ENCODE measurements at places on chromosomes 7 and 10.

DNA sequence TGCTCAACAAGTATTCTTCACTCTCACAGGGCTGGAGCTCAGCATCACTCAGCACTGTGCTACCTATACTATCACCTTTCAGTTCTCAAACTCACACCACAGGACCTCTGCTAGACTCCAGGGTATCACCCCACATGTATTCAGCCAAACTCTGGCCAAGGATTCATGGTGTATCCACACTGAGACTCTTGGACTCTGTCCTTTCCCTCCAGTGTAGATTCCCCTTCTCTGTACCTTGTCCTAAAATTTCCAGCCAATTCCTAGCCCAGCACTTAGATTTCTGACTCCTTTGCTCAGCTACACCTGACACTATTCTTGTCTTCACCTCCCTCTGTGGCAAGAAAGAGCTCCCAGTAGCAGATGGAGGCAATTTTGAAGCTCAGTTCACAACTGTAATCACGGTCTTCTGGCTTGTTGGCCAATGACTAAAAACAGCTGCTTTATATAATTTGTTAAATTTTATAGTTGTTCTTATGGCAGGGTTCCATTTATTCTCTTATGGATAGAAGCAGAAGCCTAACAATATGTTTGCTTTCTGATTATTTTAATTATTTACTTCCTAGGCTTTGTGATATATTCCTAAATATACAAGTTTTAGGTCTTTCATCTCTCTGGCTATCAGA, 258.8 kb downstream of the THSD7A start:
- H3K27ac ChIP-seq, result no peak overlapping the region
- H3K27me3 ChIP-seq, result no peaks in the 10 kb centered on the region
- DNase-seq, result no peak

DNA sequence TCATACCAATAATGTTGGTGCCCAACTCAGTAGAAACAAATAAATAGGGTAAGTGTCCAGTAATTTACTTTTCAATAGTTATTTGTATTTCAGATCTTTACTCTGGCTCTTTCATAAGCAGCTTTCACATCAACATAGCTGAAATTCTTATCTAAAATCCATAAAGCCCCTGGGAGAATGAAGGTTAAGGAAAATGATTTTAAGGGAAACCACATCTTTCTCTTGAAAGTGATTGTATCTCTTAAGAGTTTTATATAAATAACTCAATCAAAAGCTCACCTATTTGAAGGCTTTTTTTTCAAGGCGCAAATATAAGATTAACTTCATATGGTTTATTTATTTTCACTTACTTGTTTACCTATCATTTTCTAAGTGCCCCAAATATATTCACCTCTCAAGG, 324.4 kb downstream of the HGF start:
- H3K27ac ChIP-seq, result no peak overlapping the region
- no peaks in the 10 kb centered on the region for H3K4me1 ChIP-seq
- no peak for DNase-seq
- no peaks in the 10 kb centered on the region for H3K27me3 ChIP-seq

DNA sequence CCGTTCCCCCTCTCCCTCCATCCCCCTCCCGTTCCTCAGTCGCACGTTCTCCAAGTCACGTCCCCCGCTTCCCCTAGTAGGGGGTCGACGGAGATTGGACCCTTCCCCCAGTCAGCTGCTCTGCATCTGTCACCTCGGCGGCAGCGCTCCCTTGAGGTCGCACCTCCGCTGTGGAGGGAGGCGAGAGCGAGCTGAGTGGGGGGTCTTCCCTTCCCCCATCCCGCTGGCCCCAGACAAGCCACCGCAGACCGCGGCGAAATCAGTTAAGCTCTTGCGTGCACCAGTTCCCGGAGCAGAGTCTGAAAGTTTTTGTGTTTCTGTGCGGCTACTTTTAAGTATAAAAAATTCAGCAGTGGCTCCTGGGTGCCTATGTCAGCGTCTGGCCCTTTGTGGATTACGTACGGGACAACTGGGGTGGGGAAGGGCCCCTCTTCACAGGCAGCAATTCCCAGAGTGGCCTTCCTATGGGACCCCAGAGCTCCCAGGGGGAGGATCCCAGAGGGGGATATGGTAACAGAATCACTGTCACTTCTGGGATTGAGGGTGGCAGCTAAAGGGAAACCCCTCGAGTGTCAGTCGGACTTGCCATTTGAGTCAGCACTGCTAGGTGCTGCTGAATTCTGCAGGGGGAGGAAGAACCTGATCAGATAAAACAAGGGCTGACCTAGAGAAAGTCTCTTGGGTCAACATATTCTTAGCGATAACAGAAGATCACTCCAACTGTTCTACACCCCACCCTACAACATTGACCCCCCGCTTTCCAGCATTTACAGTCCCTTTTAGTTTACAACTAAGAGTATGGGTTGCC, 12.5 kb upstream of the DDIT4 start:
- DNase-seq, result peak; percentile 81
- no peaks in the 10 kb centered on the region for H3K36me3 ChIP-seq
- H3K4me1 ChIP-seq, result peaks cover 48% of the 10 kb centered on the region
- no peaks in the 10 kb centered on the region for H3K27me3 ChIP-seq

DNA sequence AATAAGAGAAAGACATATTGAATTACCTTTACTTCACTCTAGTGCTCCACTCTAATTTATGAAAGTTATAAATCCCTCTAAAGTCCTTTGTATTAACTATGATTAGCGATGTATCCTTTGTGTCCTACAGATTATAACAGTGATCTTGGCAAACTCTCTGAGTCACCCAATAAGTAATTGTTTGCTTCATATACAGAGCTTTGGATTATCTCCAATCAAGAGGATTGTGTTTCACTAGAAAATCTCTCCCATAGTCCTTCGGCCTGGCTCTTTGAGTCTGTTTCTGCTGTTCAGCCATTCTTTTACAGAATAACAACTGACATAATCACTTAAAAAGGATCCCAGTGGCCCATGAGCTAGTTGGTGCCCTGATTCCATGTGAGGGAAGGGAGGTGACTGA, 9.5 kb downstream of the LMOD2 start:
- H3K27me3 ChIP-seq, result peaks cover 6% of the 10 kb centered on the region
- H3K36me3 ChIP-seq, result no peaks in the 10 kb centered on the region
- H3K4me3 ChIP-seq, result no peak overlapping the region
- H3K27ac ChIP-seq, result no peak overlapping the region
- no peak for DNase-seq

- H3K4me1 ChIP-seq, result peaks cover 35% of the 10 kb centered on the region
- no peaks in the 10 kb centered on the region for H3K27me3 ChIP-seq
- H3K27ac ChIP-seq, result peak within 1 kb of the TSS; percentile 99
- peaks cover 51% of the 10 kb centered on the region for H3K36me3 ChIP-seq
- H3K4me3 ChIP-seq, result peak within 1 kb of the TSS; percentile 91
Observed at GRCh38 chr10:3784510-3785250, at the start of gene KLF6. KLF6 (minus strand) TSS chr10:3785209; CDS start chr10:3785014, 195 bp downstream.

DNA sequence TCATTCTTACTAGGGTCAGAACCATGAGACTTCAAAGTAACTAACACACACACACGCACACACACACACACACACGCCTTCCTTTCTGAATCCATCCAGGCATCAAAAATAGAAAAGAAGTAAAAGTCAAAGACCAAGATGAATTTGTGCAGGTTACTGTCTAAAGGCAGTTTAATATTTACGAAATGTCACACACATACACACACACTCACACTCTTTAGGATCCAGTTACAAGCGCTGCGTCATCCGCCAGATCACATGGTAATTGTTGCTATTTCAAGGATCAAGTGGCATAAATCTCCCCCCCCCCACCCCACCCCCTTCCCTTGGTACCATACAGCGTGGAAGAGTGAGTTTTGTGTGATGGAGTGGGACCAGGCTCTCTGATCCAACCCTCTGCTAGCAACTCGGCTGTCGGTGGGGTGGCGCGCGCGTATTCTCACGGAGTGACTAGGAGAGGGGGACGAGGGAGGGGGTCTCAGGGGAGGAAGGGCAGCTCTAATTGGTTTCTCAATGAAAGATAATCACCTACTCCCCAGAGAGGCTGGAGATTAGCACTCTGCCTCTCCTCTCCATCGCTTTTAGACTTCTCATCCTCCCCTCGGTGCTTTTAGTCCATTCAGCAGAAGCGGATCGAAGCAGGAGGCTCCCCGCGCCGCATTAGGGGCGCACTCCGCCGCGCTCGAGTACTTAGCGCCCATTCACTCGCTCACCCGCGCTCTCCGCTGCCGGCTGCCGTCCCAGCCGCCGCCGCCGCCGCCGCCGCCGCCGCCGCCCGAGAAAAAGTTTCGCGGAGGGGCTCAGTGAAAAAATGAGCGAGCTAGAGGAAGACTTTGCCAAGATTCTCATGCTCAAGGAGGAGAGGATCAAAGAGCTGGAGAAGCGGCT, 83.5 kb upstream of the PRKG1 start:
- peaks cover 43% of the 10 kb centered on the region for H3K27me3 ChIP-seq
- no peaks in the 10 kb centered on the region for H3K36me3 ChIP-seq
- DNase-seq, result no peak
- H3K4me1 ChIP-seq, result no peaks in the 10 kb centered on the region

DNA sequence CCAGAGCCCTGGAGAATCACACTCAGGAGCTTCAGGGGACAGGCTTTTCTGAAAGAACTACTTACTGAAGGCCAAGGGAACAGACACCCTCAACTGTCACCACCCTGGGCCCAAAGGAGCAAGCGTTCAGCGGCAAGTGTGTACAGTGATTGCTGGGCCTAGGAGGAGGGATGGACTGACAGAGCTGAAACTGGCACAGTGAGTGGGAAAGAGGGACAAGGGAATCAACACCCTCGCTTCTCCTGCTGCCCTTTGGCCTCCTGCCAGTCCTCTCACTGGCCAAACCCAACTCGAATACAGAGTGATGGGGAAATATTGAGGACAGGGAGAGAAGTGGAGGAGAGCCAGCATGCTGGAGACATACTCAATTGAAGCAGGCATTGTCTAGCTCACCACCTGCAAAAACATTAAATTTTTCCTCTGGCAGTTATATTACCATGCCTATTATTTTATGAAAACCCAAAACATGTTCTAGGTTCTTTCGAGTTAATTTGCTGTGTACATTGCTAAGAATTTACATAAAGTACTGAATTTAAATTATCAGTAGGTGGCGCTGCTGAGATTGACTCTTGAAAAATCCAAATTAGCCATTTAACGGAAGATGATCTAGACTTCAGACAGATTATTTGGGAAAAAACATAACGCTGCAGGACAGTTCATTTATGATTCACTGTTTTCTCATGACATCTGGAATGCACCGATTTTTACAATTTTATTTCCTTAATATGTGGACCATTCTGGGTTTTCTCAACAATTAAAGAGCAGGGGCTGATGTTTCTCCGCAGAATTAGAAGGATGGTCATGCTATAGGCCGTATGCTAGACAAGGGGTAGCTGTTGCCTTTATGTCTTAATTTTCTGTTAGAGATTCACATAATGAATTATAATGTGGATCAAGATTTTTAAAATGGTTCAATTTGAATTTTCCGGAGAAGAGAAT, 14.7 kb upstream of the TMEM236 start:
- no peaks in the 10 kb centered on the region for H3K36me3 ChIP-seq
- no peaks in the 10 kb centered on the region for H3K27me3 ChIP-seq
- no peak for DNase-seq
- H3K4me1 ChIP-seq, result no peaks in the 10 kb centered on the region

DNA sequence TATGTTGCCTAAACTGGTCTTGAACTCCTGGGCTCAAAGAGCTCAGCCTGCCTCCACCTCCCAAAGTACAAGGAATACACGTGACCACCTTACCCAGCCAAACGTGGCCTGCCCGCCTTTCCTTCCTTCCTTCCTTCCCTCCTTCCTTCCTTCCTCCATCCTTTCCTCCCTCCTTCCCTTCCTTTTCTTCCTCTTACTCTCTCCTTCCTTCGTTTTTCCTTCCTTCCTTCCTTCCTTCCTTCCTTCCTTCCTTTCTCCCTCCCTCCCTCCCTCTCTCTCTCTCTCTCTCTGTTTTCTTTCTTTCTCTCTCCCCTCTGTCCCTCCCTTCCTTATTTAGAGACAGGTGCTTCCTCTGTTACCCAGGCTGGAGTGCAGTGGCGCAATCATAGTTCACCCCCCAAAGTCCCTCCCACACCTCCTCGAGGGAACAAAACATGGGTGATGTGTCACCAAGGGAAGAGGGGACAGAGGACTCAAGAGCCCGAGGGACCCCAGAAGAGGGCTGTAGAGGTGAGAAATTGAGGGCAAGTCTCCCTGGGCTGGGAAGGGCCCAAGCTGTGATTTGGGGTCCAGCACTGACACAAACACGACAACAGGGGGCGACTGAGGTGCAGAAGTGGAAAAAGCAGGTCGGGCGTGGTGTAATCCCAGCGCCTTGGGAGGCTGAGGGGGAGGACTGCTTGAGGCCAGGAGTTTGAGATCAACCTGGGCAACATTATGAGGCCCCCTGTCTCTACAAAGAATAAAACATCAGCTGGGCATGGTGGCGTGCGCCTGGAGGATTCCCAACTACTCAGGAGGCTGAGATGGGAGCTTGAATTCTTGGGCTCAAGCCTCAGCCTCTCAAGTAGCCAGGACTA, 28.1 kb downstream of the EPHB4 start:
- H3K36me3 ChIP-seq, result no peaks in the 10 kb centered on the region
- no peak overlapping the region for H3K27ac ChIP-seq
- peaks cover 5% of the 10 kb centered on the region for H3K4me1 ChIP-seq
- H3K27me3 ChIP-seq, result peaks cover 3% of the 10 kb centered on the region
- no peak overlapping the region for H3K4me3 ChIP-seq

DNA sequence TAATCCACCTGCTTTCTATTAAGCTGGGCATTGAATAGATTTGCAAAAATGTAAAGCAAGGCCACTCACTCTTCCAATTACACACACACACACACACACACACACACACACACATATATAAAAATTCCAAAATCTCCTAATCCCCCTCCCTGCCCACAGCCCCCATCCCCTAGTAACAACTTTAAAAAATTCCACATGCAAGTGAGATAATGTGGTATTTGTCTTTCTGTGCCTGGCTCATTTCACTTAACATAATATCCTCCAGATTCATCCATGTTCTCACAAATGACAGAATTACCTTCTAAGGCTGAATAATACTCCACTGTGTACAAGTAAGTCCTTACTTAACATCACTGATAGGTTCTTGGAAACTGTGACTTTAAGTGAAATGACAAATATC, 24.2 kb downstream of the SH2D4B start:
- no peaks in the 10 kb centered on the region for H3K4me1 ChIP-seq
- no peak for DNase-seq
- no peak overlapping the region for H3K27ac ChIP-seq
- no peak overlapping the region for H3K4me3 ChIP-seq

GRCh38 chr7:152617056-152617455, 58.9 kb downstream of the XRCC2 start:
- DNase-seq, result no peak
- H3K36me3 ChIP-seq, result no peaks in the 10 kb centered on the region
- no peaks in the 10 kb centered on the region for H3K27me3 ChIP-seq
- no peak overlapping the region for H3K4me3 ChIP-seq
